NCI-H2081 treated with DMSO at 0.1 percent for 48 hours (cell line): ENCODE measurements at places on chromosomes 1 and 21.

- no peak for DNase-seq
These were observed 710 bp downstream of the GLRX2 start for GRCh38 chr1:193104502-193104906.

DNA sequence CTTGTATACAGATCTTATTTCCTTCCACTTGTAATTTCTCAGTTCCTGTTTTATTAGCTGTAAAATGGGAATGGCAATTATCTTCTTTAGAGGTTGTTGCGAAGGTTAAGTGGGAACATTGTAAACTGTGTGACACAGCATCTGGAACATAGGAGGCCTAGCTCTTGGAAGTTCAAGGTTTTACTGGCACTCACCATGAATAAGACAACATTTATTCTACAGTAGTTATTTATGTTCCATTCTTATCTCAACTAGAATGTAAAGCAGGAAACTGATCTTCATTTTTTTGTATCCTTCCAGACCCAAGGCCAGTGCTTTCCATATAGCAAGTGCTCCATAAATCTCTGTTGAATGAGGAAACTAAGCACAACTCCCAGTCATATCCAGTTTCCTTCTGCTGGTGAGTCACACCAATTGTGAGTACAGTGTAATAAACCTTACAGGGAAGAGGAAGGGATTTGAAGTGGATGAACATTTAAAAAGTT is 1.4 kb downstream of the BCL10 start:
- DNase-seq = no peak

DNA sequence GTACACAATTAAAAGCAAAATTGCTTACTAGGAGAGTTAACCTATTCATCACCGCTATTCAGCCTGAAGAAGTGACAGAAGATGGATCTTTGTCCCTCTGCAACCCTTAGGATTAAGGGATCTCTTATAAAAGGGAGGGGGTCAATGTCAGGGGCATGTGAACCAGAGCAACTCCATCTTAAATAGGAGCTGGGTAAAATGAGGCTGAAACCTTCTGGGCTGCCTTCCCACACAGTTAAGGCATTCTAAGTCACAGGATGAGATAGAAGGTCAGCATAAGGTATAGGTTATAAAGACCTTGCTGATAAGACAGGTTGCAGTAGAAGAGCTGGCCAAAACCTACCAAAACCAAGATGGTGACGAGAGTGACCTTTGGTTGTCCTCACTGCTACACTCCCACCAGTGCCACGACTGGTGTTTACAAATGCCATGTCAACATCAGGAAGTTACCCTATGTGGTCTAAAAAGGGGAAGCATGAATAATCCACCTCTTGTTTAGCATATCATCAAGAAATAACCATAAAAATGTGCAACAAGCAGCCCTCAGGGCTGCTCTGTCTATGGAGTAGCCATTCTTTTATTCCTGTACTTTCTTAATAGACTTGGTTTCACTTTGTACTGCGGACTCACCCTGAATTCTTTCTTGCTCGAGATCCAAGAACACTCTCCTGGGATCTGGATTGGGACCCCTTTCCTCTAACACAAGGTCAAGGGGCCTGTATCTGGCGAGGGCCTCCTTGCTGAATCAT is 35.3 kb upstream of the NEK2 start:
- DNase-seq = no peak

GRCh38 chr1:30977105-30977504 is 68.5 kb upstream of the SDC3 start:
- no peak for DNase-seq

DNA sequence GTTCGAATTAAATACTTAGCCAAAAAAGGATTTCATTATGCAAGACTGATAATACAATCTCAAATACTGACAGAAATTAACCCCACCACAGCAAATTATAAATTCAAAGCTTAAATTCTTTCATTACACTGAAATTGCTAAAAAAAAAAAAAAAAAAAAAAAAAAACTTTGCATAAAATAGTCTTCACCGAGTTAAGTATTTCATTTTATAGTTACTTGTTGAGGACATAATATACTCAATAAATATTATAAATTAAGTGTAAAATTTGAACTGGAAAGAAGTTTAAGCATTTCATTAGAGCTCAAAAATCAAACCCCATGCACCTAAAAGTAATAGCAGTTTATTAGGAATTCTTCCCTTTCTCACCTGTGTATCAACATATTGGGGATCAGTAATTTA is 1.9 kb upstream of the PSMG1 start:
- DNase-seq = no peak

DNA sequence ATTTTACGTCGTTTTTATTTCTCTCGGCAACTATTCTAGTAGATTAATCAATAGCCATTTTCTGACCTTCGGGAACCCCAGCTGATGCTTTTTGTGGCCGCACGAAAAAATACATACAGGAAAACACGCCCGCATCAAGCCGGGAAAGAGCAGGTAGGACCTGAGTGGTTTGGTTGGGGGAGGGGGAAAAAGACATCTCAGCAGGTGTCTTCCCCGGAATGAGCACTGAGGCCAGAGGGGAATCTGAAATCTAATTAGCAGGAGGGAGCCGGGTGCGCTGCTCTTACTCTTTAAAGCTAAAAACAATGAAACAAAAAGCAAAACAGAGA is 618 bp upstream of the FOXD3 start:
- no peak for DNase-seq

GRCh38 chr1:1292442-1292779 is 12.2 kb downstream of the SCNN1D start:
- DNase-seq = no peak

GRCh38 chr1:44239961-44240371 is 26.7 kb downstream of the DMAP1 start:
- no peak for DNase-seq

- no peak for DNase-seq
These were observed 6.0 kb downstream of the DLGAP3 start for GRCh38 chr1:34923490-34923889.

- no peak for DNase-seq
These were observed 36.6 kb downstream of the ELF3 start for GRCh38 chr1:202046748-202047708.

GRCh38 chr1:95733671-95734070 is 499.7 kb downstream of the RWDD3 start:
- DNase-seq = no peak

DNA sequence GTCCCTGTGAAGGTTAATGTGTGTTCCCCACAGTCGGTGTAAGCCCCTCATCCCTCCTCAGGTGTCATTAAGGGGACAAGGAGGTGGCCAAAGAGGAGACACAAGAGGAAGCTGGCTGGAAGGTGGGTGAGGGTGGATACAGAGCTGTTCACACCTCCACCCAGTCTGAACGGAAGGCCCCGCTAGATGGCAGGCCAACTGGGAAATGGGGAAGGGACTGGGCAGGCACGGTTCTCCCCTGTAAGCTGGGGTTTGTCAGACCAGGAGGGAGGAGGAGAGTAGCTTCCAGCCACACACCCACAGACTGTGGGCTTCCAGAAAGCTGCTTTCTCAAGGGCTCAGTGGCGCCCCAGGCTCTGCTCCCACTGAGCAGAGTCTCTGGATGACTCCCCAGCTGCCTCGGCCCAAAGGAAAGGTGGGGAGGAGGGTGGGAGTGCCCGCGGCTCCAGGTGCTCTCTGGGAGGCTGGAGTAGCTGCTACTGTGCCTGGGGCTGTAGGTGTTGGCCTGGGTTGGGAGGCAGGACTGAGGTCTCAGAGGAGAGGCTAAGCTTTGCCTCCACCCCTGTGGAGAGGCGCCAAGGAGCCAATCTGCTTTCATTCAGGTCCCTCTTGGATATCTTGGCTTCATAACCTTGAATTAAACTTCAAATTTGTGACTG is 41.2 kb downstream of the PCP4 start:
- DNase-seq = no peak

DNA sequence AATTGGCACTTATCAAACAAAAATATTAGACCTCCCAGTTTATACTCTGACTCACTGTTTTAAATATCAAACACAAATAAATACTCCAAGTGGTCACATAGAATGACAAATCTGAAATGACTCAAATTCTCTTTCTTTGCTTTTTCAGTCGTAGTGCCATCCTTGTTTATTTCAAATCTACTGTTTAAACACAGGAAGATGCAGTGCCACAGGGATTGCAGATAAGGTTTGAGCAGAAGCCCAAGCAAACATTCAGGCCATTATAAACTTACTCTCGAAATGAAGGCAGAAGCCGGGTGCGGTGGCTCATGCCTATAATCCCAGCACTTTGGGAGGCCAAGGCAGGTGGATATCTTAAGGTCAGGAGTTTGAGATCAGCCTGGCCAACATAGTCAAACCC is 255.4 kb upstream of the PLXNA2 start:
- no peak for DNase-seq

- no peak for DNase-seq
These were observed 108.8 kb downstream of the KIAA0319L start for GRCh38 chr1:35448344-35448801.

- no peak for DNase-seq
These were observed 80.5 kb upstream of the KIF26B start for GRCh38 chr1:245074232-245074747.

GRCh38 chr21:44300262-44300959 is 558 bp downstream of the PFKL start:
- DNase-seq = no peak

DNA sequence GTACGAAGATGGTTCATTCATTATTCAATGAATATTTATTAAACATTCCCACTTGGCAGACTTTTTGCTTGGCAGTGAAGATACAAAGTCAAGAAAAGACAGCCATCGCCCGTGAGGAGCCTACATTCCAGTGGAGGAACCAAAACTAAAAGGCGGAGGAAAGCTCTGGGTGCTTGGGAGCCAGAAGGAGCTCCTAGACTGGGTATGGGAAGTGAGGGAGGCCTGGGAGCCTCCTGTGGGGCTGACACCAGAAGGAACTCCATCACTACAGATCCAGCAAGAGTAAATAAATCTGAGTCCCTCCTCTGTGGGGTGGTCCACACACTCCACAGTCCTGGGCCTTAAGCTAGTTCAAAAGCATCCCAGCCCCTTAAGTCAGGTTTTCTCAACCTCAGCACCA is 14.9 kb downstream of the RNASEL start:
- no peak for DNase-seq

DNA sequence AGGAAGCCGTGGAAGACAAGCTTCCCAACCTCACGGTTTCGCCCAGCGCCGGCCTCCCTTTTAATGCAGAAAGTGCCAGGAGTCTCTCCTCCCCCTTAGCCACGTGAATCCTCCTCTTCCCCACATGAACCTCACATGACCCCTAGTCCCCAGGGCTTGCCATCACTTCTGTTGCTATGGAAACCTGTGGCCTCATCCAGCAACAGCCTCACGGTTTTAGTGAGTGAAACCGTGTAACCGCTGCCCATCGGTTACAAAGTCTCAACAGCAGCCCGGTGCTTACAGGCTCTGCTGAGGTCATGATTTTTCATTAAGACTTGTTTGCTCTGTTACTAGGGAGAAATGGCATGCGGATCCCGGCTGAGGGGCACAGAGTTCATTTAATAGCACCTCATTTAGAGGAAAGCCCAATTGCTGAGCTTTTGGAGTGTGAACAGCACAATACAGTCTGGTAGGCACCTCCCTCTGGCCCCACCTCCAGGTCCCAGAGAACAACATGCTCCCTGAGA is 143.2 kb upstream of the BACE2 start:
- DNase-seq = no peak

- DNase-seq = no peak
These were observed 71.9 kb downstream of the NMNAT2 start for GRCh38 chr1:183346276-183346732.

GRCh38 chr1:193338194-193338593 is 151.8 kb upstream of the B3GALT2 start:
- no peak for DNase-seq

GRCh38 chr1:200316148-200316803 is 93.6 kb downstream of the ZNF281 start:
- no peak for DNase-seq

DNA sequence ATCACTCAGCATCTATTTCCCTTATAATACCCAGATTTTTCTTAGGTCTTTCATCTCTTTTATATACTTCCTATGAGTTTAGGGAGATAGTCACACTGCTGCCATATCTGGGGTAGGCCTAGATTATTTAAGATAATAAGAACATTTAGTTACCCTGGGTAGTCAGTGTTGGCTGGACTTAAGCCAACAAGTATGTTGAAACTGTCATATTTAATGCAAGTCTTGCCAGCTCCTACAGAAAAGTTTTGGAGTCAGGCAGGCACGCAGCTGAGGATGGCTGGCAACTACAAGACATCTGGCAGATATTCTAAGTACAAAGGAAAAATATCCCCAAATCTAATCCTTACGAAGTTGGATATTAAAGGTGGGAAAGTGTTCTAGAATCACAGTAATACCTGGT is 19.2 kb upstream of the DEPDC1 start:
- no peak for DNase-seq

DNA sequence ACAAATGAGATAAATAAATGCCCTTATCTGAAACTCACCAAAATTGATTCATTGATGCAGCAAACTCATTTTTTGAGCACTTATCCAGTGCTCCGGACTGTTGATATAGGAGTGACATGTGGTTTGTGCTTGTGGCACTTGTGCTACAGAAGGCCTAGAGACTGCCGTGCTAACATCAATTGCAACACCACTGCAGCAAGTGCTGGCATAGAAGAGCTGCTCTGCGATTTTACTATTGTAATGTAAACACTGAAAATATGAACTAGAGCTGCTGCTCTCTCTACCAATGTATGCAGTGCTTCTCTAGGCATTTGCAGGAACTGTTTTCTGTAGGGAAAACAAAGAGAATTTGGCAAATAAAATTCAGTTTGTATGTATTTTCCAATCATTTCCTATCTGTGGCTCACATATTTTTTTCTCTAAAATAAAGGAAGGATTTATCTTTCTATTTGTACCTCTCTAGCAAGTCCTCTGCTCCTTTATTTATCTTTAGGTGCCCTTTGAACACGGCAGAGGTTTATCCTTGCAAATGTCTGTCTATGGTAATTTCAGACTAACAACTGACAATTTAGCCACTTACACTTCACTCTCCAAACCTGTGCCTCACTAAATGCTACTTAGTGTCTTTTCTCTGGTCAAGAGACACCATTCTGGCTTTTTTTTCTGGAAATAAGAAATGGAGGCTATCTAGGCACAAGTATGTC is 409.5 kb upstream of the ADGRL2 start:
- DNase-seq = no peak

- DNase-seq = no peak
These were observed at the start of gene IL12RB2 for GRCh38 chr1:67307251-67308060. Gene IL12RB2 (plus strand): TSS chr1:67307873. CDS start chr1:67320369, 12,496 bp downstream.

DNA sequence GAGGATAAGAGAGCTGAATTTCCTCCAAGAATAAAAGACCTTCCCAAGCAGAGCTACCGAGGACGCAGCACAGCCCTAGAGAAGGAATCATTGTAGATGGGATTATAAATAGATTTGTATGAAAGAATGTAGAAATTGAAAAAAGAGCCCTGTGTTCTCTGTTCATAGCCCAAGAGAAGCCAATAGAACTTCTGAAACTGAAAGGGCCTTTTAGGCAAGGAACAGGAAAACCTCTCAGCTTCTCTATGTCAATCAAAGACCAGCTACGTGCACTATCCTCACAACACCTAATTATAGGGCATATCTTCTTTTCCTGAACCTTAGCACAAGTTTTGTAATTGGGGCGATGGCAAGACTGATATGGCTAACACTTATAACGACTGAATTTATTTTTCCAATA is 192.4 kb upstream of the RNPC3 start:
- no peak for DNase-seq
